ENCODE measurements at places on chromosomes 6 and 20. TPM values are rescaled to one million over a fixed set of nuclear protein-coding genes. Genes with fewer than 3 reads are reported as not detected.

DNA sequence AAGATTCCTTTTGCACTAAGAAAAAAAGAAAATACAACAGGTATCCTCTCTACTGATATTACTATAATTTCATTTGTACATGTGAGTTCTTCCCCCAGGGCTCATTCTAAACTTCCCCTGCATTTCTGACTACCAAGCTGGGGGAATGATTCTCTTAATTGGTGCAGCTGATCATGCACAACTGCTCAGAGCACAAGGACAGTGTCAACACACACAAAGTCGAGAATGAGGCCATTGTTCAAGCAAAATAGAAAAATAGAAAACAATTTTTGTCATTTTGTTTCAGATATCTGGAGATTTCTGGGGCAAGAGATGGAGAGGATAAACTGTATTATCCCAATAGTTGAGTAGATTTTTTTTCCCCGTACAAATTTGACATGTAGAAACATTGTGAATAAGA lies 236.3 kb downstream of the HAO1 start:
- no peak for DNase-seq

DNA sequence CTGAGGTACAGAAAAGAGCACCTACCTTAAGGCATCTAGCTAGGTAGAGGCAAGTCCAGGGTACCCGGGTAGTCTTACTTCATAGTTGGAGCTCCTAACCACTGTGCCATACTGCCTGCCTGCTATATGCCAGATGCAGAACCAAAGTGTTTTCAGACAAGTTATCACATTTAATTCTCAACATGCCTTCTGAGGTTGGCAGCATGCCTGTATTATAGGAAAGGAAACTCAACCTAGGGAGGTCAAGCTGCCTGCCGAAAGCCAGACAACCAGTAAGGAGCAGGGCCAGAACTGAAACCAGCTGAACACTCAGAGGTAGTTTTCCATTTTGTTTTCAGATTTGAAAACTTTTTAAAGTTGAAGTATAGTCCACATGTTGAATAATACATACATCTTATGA lies 5.4 kb downstream of the CTNNBL1 start:
- DNase-seq = no peak

MEI4 gene
- total RNA-seq = not detected

- DNase-seq = no peak
Measured at GRCh38 chr6:168837254-168838036, 396.5 kb downstream of the SMOC2 start.

EYA2 gene
- not detected for total RNA-seq

DNA sequence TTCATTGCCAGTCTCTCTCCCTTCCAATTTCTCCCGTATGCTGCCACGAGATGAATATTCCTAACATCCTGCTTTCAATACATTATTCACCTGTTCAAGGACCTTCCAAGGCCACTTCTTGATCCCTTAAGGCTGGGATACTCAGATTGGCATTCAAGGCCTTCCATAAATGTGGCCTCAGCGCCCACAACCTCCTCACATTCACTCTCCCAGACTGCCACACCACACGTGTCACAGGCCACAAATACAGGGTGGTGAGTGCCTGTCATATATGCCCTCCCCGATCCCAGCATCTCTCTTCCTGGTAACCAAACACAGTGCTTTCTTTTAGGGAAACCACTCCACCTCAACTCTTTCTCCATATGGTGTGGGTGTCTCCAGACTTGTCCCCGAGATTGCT lies 55.5 kb downstream of the TTI1 start:
- no peak for DNase-seq

MYBL2 gene
- total RNA-seq = 0.56 TPM

TAGAP gene
- total RNA-seq = 261 TPM

Measured in CD4-positive, alpha-beta T cell (primary cell).